C1 segment of cervical spinal cord (tissue), 14 donors: ENCODE measurements at places on chromosomes 1 and 21.

- no peak for DNase-seq
Measured at GRCh38 chr1:77550135-77550534, 132.3 kb downstream of the ZZZ3 start.

- DNase-seq, result no peak
Measured at GRCh38 chr1:165364568-165365133, 8.1 kb upstream of the LMX1A start.

GRCh38 chr1:10108948-10109708 is 76.4 kb downstream of the UBE4B start:
- DNase-seq, result no peak

- no peak for DNase-seq
Measured at GRCh38 chr21:35783721-35784120, 276.6 kb downstream of the SETD4 start.

- DNase-seq, result no peak
Measured at GRCh38 chr1:207007352-207008033, 25.1 kb downstream of the C1orf116 start.

DNA sequence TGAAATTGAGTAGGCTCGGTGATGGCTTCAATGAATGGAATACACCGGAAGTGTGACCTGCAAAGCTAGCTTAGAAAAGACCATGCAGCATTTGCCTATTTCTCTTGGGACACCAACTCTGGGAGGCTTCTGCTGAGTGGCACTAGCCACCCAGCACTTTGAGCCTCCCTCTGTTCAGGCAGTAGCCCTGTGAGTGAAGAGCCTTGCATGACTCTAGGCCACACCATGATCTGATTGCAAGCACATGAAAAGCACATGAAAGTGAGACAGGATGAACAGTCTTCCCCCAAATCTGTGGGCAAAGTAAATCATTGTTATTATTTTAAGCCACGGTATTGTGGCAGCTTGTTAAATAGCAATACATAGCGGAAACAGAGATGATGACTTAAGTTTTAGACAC is 2.8 kb downstream of the CD48 start:
- DNase-seq, result no peak

DNA sequence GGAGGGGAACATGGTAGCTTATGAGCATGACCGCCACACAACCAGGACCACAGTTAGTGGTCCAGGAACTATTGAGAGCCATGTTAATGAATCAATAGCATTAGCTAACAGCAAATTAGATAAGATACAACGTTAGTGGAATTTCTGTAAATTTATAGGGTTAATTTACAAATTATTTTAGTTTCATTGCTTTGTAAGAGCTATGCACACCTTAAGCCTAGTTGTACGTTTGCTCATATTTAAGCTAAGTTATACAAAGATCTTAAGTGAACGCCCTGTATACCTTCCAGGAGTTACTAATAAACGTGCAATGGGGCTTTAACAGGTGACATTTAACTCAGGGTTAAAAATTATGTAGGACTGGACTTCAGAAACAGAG is 749 bp downstream of the EXOSC10 start:
- DNase-seq, result no peak

- no peak for DNase-seq
Measured at GRCh38 chr1:209412036-209412435, 171.5 kb upstream of the CAMK1G start.

DNA sequence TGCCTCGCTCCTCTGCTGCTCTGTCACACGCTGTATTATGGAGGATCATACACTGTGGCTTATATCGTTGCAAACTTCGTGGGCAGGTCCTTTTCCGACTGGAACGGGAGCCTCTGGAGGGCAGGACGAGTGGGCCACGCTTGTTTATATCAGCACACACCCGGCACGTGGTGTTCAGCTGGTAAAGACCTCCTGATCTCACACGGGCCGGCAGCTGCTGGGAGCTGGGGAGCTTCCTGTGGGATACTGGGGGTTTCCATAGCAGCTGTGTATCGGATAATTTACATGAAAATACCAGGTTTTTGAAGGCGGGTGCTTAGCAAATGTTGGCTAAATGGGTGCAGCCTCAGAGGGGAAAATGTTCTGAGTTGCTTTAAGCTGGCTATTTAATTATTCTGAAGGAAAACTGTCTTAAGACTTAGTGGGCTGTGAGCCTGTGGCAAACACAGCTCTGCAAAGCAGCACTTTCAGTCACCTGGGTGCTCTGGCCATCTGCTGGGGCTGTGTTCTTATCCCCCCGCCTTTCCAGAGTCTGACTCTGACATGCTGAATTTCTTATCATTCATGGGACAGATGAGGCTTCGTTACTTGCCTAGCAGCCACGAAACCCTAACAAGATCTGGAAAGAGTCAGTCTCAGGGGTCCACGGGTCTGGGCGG is 103.6 kb upstream of the GCLM start:
- DNase-seq, result no peak

DNA sequence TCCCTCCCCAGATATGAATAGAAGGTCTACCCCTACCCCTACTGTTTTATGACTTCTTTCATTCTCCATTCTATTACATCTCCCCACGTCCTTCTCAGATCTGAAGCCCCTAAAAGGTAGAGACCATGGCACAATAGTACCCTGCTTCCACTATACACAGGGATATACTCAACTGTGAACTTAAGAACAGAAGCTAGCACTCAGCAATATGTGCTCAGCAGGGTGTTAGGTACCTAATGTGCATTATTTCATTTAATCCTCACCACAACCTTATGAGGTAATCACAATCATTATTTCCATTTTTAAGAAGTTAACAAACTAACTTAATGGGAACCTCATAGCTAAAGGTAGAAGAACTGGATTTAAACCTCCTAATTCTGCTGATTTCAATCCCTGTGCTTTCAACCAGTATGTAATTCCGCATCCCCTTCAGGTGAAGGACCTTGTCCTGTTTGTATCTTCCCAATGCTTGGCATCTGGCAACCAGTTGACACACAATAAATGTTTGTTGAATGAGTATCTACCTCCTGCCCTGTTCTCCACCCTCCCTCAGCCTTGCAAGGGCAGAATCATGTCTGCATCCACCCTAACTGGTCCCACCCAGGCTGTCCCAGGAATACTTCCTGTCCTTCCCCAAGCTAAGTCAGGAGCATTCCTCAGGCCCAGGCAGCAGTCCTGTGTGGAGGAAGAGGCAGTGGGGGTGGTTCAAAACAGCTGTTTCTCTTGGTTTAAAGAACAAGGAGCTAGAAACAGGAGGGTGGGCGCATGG is 6.5 kb downstream of the DENND2D start:
- DNase-seq, result no peak

DNA sequence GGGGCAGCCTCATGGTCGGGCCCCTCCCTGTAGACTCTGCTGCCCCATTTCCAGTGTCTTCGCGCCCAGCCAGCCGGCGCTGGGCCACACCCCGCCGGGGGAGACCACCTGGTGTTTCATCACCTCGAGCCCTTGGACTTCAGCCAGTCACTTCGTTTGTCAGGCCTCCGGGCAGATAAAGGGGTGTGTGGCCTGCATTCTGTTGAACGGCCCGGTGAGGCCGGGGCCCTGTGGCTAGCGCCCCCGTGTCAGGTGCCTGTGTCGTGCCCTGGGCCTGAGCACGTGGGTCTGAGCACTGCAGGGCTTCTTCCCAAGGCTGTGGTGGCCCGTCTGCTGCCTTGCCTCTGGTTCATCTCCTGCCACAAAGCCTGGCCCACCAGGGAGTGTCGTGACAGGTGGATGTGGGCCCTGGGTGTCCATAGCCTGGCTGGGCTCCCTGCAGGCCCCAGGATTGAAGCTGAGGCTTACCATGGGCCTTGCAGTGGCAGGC is 65.2 kb upstream of the DIP2A start:
- no peak for DNase-seq

DNA sequence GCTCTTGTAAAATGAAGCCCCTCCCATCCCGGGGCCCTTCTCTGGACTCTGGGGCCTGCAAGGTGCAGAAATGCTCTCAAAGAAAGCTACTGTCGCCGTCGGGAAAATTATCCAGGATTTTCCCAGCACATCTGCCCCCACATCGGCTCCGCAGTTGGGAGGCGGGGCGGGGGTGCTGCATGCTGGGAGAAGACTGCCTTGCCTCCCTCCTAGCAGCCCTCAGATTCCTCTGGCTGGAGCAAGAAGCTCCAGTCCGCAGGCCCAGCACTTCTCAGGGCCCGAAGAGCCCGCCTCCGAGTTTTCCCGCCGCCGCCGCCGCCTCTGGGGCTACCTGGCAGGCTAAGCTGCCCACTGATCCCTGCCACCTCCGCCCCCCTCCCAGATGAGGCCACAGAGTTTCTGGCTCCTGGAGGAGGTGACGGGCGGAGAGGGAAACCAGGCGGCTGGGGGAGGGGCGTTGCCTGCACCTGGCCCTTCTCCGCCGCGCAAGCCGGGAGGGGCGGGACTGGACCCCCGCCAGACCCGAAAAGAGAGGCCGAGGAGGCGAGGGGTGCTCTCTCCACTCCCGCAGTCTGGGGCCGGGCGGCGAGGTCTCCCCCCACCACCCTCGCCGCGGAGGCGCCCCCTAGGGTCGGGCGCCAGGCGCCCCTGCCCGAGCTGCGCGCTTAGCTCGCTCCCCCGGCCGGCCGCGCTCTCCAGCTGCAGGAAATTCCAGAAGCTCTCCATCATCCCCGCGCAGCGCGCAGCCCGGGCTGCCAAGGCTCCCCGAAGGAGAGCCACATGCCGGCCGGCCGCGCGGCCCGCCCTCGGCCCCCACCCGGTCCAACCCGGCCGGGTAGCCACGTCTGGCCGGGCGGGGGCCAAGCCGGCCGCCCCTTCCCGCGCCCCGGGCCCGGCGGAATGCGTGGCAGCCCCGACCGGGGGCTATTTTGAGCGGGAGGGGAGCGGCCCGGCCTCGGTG is 28.8 kb downstream of the AHDC1 start:
- no peak for DNase-seq

DNA sequence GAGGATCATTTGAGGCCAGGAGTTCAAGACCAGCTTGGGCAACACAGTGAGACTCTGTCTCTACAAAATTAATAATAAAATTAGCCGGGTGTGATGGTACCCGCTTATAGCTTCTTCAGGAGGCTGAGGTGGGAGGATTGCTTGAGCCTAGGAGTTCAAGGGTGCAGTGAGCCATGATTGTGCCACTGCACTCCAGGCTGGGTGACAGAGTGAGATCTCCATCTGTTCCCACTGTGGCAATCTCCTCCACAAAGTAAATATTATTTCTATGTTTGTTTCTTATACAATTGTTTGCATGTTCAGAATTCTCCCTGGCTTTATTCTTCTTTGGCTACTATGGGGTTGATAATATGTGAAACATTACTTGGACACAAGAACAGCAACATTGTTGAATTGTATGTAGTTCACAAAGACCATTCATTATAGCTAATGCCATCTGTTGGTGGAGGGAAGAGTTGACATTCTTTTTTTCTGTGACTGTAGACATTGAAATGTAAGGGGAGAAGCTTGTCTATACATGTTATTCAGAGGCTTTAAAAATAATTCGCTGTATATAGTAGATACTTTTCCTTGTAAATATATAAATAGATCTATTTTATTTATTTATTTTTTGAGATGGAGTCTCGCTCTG is 47.8 kb upstream of the SRSF10 start:
- no peak for DNase-seq

DNA sequence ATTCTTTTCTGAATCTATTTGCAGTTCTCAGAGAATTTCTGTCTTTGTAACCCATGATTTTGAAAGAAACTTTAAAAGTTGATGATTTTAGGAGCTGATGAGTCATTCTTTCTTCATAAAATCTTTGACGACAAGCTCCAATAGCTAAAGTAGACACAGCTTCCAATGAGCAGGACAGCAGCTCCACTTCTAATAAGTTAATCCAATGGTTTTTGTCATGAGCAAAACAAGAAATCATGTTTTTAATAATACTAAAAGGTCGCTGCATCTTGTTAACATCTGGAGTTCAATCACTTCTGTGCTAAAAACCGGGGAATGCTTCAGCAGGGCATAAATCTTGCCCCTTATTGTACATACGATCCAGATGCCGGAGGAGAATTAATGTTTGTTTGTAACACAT is 48.9 kb upstream of the GORAB start:
- DNase-seq, result no peak

GRCh38 chr1:4268262-4268888 is 368.3 kb upstream of the C1orf174 start:
- no peak for DNase-seq

GRCh38 chr1:172203135-172203823 is 217.2 kb upstream of the C1orf105 start:
- no peak for DNase-seq

DNA sequence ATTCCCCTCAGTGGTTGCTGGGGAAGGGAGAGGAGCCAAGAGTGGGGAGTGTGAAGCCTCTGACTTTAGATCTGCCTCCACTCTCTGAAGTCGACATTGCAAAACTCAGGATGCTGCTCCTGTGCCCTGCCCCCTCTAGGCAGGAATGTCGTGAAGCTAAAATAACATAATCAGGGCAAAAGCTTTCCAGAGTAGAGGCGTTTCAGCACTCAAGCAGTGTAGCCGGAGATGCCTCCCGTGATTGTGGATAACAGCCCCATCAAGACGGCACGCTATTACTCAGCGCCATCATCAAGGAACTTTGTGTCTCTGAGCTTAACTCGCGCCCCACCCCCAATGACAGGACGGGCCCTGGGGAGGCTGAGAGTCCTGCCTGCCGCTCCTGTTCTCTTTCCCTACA is 60.0 kb downstream of the FBXO2 start:
- no peak for DNase-seq
